ENCODE measurements at places on chromosomes 6 and 20.
A peak's percentile ranks its signal among the peaks of the same experiment; 100 is the strongest.

- DNase-seq = no peak
These were observed 3.5 kb upstream of the PLCG1 start for GRCh38 chr20:41133709-41134361.

DNA sequence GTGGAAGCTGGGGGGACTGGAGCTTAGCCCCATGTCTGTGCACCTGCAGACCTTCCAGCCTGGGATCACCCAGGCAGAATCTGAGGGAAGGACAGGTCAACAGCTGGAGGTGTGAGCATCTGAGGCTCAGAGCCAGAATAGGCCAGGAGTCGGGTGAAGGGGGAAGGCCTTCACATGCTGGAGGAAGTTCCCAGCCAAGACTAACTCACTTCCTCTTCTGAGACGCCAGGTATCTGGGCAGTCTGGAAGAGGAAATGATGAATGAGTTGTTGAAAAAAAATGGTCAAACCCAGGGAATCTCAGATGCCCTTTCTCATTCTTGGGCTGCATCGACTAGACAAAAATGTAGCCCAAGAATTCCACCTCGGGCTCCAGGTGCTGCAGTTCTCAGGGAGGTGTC is 73.6 kb upstream of the TIAM2 start:
- no peak for DNase-seq

DNA sequence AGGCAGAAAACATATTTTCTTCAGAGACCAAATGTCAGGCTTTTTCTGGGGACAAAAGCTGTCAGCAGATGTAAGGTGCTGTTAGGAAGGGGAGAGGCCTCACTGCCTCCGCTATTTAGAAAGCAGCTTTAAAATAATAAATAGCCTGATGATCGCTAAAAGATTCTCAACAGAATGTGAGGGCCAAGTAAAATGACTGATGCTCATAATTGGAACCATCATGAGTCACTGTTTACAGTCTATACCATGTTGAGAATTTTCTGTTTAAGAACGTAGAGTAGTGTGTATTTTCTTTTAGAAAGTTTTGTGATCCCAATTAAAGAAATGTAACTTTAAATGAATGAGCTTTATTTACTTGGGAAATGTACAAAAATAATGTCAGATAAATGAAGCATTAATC is 220.0 kb downstream of the CLIC5 start:
- no peak for DNase-seq

GRCh38 chr20:63976980-63977738 is 2.3 kb downstream of the SAMD10 start:
- DNase-seq = no peak

- DNase-seq = no peak
These were observed 137.5 kb upstream of the SHLD1 start for GRCh38 chr20:5612581-5613301.

- no peak for DNase-seq
These were observed 41.3 kb downstream of the PCNA start for GRCh38 chr20:5078399-5078958.

DNA sequence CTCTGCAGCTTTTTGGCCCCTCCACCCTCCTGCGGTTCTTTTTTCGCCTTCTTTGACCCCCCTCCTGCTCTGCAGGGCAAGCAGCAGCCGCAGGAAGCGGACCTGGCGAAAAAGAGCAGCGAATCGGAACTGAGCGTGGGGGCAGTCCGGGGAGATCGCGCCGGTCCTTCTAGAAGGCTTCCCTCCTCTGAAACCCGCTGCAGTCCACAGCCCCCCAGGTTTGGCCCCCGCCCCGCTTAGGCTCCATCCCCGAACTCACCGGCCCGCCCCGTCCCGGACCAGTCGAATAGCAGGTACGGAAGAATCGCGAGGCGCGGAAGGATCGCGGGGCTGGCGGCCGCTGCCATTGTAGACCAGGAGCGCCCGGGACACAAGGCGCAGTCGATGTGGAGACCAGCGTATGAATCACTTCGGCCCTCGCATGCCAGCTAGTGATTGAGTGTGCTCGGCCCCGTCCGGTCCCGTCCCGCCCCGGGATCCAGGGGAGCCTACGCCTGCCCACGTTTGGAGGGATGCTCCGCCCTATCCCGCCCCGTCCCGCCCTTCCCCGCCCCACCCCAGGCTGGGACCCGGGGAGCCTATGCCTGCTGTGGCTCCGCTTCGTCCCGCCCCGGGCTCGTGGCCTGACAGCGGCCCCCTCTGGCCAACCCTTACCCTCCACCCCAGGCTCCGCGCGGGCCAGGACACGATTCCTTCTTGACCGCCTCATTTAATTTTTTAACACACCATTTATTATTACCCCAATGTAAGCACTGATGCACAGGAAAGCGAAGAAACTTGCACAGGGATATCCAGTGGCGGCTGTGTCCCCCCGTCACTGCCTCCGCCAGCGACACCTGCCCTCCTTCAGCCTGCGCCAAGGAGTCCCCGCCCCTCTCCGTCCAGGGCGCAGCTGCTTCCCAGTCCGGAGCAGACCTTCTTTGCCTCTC is at the start of gene ULBP3:
TSS of gene ULBP3 (minus strand) at position 402 of the 929 bp plus-strand sequence. CDS start at position 347, 55 bp downstream.
- DNase-seq = peak; percentile 50

DNA sequence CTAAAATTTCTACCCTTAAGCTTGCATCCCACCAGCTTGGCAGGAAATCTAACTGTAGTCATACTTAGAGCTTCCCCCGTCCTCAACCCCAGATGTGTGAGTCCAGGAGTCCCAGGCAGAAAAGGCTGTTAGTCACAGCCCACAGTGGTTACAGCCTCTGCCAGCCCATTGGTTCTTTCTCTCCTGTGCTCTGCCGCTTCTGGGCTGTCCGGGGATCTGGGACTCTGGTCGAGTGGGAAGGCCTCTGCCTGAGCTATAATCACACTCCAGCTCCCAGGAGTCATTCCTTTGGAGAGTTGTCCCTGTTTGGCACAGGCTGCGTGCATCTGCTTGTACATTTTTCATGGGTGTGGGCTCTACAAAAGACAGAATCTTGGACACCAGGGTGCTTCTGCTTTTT is 45.6 kb upstream of the FYN start:
- no peak for DNase-seq

- DNase-seq = no peak
These were observed 37.4 kb upstream of the SLC9A8 start for GRCh38 chr20:49775229-49775693.

Data from activated gamma-delta T cell (primary cell).